ENCODE measurements at places on chromosomes 7 and 10.

DNA sequence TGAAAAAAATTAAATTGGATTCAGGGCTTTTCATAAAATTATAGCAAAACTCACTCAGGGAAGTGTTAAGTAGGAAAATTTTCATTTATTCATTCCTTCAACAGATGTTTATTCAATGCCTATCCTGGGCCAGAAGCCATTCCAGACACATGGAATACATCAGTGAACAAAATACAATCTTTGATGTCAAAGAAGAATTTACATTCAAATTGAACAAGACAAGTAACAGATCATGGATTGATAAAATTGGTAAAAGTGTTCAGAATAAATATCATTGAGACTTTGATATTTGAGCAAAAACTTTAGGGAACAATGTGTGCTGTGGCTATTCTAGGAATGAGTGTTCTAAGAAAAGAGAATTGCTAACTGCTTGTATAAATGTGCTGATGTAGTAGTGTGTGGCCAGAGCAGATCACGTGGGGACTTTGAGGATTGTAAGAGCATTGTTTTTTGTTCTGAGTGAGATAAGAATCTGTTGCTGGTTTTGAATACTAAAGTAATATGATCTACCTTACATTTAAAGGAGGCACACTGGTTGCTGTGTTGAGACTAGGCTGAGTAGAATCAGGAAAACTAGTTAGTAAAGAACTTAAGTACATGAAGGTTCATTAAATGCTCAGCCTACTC is 957.2 kb downstream of the PCDH15 start:
- no peaks in the 10 kb centered on the region for H3K27me3 ChIP-seq
- H3K27ac ChIP-seq, result no peak overlapping the region
- H3K36me3 ChIP-seq, result no peaks in the 10 kb centered on the region
- no peak overlapping the region for H3K4me3 ChIP-seq
- no peaks in the 10 kb centered on the region for H3K4me1 ChIP-seq
- DNase-seq, result no peak

DNA sequence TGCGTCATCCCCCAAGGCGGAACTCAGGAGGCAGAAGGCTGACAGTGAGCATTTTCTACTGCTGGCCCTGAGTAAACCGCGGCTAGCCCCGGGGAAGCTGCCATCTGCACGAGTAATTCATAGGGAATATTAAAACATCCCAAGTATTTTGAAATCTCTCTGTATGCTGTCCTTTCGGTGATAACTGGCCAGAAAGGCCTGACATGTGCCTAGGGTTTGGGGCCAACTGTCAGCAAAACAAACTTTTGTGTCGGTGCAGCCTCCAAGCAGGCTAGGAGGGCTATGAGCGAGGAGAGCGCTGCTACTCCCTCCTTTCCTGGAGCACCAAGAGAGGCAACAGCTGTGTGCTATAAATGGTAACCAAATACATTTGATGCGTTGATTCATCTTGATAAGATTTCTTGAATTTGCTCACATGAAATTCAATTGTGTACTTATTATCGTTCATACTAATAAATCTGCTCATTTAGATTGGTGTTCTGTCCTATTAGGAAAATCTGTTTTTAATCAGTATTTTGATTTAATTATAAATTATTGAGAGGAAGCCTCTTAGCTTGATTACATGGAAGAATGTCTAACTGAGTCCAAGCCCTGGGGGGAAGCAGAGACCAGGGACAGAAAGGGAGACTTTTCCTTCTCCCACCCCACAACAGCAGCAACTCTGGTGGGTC is 124.4 kb upstream of the NPS start:
- no peak overlapping the region for H3K27ac ChIP-seq
- no peak for DNase-seq
- no peak overlapping the region for H3K4me3 ChIP-seq
- H3K27me3 ChIP-seq, result no peaks in the 10 kb centered on the region
- H3K36me3 ChIP-seq, result peaks cover 25% of the 10 kb centered on the region

DNA sequence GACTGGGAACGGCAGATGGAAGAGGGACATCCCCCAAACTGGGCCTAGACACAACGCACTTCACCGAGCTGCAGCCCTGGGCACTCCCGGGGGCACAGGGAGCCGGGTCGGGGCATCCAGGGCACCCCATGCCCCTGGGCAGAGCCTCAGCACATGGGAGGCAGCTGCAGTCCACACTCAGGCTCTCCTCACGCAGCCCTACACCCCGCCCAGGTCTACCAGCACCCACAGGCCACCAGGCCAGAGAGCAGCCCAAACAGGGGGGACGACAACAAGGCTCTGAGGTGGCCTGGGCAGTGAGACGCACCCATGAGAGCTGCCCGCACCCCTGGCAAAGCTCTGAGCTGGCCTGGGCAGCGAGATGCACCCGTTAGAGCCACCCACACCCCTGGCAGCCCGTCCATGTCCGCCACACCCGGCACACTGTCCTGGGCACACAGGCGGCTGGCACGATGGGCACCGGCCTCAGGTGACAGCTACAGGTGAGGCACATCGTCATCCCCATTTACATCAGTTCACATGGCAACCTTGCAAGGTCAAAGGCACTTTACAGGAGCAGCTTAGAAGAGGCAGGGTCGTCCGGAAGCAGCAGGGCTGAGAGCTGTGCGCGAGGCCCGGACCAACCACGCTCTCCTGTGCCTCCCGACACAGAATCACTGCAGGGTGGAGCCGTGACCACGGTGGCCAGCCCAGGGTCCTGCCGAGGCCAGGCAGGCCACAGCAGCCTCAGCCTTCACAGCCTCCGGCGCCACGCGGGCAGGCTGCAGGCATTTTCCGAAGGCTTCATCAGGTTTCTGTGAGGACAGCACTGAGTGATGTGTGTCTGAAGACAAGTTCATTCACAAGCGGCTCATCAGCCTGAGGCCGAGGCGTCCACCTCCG is 228.6 kb downstream of the MAD1L1 start:
- no peaks in the 10 kb centered on the region for H3K27me3 ChIP-seq
- no peaks in the 10 kb centered on the region for H3K4me1 ChIP-seq
- no peaks in the 10 kb centered on the region for H3K36me3 ChIP-seq
- no peak overlapping the region for H3K27ac ChIP-seq
- no peak for DNase-seq

DNA sequence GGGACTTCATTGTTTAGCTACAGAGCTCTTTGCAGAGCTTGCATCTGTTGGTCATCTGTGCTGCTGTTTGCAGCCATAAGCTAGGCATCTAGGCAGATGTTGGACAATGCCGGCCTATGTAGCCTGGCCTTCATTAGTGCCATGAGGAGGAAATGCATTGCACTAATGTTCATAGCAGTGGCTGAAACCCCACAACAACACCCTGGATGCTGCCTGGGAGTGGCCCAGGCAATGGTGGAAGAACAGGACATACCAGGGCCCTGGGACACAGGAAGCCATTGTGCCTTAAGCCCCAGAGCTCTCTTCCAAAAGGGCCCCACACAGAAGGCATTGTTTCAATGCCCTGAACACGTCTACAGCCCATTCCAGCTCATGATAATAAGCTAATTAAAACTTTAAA is 131.5 kb upstream of the LYZL1 start:
- DNase-seq, result no peak
- no peaks in the 10 kb centered on the region for H3K4me1 ChIP-seq
- H3K27me3 ChIP-seq, result no peaks in the 10 kb centered on the region
- no peak overlapping the region for H3K27ac ChIP-seq

DNA sequence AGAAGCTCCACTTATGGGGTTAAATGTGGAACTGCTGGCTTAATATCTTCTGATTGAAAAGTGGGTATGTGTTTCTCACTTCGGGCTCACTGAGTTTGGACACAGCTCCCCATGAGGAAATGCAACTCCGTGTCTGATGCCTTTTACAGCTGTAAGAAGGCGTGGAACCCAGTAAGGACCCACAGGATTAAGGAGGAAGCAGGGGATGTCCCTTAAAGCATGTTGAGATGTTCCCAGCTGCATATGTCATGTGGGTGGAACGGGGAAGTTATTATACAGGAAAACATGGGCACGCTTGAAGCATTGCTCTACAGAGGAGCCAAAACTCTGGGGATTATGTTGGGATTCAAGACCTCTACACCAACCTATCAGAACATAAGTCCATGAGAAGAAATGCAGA is 224.4 kb downstream of the NEBL start:
- no peaks in the 10 kb centered on the region for H3K27me3 ChIP-seq
- H3K27ac ChIP-seq, result no peak overlapping the region
- DNase-seq, result no peak
- peaks cover 12% of the 10 kb centered on the region for H3K4me1 ChIP-seq
- no peaks in the 10 kb centered on the region for H3K36me3 ChIP-seq
- no peak overlapping the region for H3K4me3 ChIP-seq

DNA sequence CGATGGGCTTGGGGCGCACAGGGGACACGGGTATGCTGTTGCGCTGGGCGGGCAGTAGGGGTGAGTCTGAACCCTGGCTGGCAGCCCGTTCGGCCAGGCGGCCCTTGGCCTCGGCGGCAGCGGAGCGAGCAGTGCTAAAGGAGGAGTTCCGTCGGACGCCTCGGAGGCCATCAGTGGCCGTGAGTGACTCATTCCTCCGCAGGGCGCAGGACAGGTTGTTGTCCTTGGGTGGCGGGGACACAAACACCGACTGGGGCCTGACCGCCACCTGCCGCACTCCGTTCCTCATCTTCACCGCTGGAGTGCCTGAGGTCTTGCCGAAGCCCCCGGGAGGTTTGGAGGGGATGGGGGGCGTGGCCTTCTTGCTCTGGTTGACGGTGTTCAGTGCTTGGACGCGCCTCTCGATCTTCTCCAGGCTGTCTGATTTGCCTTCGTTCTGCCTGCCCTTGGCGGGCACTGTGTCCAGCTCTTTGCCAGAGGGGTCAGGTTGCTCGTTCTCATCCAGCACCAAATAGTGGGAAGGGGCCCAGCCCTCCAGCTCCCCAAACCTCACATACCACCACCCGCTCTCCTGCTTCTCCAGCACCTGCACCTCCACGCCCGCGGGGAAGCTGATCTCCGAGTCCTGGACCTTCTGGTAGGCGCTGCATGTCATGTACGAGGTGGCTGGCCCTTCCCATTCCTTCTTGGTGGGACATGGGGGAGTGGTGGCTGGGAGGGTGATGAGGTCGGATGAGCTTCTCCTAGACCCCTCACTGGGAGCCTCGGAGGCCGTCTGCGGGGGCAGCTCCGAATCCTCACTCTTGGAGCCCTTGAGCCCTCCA is 108.7 kb downstream of the NEURL1 start:
- DNase-seq, result no peak
- H3K4me1 ChIP-seq, result peaks cover 10% of the 10 kb centered on the region
- H3K27ac ChIP-seq, result no peak overlapping the region
- H3K27me3 ChIP-seq, result no peaks in the 10 kb centered on the region

DNA sequence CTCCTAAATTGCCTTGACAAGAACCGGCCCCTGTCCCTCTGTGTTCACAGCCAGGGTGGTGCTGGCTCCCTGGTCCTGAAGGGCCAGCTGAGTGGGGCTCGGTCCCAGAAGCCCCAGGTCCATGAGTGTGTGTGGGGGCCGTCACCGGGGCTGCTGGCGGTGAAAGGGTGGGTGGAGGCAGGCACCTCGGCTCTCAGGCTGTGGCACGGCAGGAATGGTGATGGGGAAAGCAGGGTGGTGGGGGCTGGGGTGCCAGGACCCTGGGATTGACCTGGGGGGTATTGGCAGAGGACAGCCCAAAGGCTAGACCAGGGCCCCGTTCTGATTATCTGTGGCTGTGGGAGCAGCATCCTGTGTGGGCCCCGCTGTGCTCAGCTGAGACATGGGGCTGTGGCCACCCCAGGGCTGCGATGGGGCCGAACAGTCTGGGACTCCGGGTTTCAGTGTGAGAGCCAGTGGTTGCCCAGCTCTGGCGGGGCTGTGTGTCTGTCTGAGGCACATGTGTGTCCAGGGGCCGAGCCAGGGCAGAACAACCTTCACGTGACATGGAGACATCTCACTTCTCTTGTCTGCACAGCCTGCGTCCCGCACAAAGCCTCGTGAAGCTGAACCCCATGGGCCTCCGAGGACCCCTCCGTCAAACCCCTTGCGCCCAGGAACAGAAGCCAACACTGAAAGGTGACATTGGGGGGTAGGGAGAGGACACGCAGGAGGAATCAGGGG is 144.2 kb downstream of the ELFN1 start:
- no peaks in the 10 kb centered on the region for H3K27me3 ChIP-seq
- peaks cover 3% of the 10 kb centered on the region for H3K36me3 ChIP-seq
- peaks cover 4% of the 10 kb centered on the region for H3K4me1 ChIP-seq

DNA sequence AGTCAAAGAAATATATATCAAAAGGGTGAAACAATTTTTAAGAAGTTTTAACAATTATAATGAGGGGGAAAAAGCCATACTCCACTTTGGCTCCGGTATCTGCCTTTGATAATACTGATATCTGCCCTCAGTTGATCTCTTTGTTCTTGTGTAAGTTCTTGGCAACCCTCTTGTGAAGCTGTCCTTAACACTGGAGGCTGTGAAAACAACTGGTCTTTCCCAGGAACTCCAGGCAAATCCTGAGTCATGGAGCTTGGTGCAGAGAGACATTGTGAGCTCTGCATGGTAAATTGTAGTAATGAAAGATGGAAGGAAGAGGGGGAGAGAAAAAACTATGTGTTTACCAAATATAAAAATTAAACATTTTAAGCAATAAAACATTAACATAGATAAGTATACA is 11.9 kb upstream of the ERVW-1 start:
- no peak overlapping the region for H3K27ac ChIP-seq
- H3K36me3 ChIP-seq, result peaks cover 50% of the 10 kb centered on the region
- no peak overlapping the region for H3K4me3 ChIP-seq
- H3K4me1 ChIP-seq, result no peaks in the 10 kb centered on the region
- no peak for DNase-seq

DNA sequence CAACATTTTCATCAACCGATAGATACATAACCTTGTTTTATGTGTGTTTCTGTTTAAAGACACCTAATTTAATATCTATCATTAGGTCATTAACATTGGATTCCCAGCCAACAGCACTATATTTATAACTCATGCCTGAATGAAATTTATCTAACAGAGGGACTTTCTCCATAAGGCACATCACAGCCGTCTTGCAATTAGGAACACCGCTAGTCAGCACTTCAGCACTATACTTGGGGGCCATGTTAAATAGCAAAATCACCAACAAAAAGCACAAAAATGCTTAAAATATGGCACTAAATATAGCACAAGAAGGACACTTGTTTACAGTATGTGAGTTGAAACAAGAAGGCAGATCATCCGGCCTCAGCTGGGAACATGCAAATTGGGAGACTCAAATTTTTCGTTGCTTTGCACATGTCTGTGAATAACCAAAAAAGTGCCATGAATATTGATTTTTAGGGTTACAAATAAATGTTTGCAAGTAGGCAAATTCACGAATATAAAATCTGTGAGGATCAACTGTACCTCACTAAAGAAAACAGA is 51.0 kb downstream of the TLL2 start:
- no peaks in the 10 kb centered on the region for H3K36me3 ChIP-seq
- H3K27me3 ChIP-seq, result no peaks in the 10 kb centered on the region
- no peaks in the 10 kb centered on the region for H3K4me1 ChIP-seq

- no peaks in the 10 kb centered on the region for H3K4me1 ChIP-seq
- no peak overlapping the region for H3K27ac ChIP-seq
- no peaks in the 10 kb centered on the region for H3K27me3 ChIP-seq
- H3K4me3 ChIP-seq, result no peak overlapping the region
- H3K36me3 ChIP-seq, result no peaks in the 10 kb centered on the region
Observed at GRCh38 chr10:74641659-74642058, 184.7 kb upstream of the KAT6B start.

Measured in thoracic aorta (tissue), 2 donors.